ENCODE measurements at places on chromosomes 11 and 22.

DNA sequence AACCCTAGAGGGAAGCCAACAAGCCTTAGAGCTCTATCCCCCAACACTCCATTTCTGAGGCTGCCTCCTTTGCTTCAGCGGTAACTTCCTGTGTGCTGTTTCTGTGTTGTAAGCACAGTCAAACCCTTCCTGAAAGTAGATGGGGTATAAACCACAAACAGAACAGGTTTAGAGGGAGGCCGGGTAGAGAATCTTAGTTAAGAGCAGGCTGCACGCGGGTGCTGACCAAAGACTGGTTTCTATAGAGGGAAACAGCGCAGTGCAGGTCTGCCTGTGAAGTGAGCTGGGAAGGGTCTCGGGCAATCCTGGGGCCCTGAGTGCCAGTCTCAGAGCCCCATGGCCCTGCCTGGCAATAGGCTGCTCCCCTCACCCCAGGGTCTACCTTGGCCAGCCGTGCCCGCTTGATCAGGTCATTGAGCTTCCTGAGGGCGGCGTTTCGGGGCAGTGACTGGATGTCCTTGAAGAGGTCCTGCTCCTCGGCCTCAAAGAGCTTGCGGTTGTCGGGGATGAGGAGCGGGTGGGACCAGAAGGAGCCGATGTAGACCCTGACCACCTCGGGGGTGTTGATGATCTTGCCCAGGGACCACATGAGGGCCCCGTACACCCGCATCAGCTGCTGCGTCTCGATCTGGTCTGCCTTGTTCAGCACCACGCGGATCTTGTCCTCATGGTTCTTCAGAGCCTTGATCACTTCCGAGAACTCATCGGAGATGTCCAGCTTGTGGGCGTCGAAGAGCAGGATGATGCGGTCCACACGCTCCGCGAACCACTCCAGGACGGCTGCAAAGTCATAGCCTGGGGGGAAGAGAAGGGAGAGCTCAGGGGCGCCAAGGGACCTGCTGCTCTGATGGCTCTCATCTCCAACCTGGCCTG, 15.3 kb upstream of the CDC42BPG start:
- DNase-seq = no peak

DNA sequence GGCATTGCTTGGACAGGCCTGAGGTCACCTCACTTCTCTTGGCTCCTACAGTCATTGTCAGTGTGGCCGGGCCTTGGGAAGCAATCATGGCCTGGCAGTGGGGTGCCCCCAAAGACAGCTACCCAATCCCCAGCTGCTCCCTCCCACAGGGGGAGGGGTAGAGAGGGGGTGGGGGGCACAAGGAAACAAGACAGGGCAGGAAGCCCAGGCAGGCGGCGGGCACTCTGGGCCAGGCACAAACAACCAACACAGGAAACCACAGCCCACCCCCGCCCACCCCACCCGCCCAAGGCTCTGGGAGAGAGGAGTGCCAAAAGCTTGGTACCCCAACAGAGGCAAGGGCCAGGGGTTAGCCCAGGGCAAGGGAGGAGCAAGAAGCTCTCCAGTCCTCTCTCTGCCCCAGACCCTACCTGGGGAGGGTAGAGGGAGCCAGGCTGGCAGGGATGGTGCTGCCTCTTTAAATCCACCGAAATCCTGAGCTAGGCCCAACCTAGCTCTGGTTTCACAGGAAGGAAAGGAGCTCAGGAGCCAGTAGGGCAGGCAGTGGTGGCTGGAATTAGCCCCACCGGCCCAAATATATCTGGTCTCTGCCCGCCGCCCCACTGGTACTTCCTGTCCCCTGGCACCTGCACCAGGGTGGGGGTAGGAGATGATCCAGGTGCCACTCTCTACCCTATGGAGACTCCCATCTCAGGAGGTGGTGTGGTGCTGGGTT, 12.2 kb downstream of the BCL9L start:
- no peak for DNase-seq

DNA sequence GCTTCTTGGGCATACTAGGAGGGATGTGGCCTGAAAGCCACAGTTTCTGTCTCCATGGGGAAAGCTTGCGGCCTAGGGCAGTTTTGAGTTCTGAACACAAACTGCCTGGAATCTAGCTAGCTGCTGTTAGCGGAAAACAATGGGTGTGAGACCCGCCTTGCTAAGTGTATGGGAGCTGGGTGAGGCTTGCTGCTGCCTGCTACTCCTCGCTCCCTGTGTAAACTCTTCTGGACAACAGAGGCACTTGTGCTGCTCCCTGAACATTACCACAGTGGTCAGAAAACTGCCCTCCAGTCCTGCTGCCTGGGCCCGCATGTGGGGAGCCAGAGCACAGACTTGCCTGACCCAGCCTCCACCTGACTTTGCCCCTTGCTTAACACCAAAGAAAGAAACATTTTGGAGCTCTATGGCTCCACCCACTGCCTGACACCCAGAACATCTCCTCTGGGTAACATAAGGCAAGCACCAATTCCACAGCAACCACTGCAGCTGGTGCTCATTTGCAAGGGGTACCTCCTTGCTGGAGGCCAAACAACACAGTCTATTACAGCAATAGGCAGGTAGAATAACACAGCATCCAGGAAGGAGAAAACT, 766.3 kb upstream of the RAG2 start:
- DNase-seq = no peak

DNA sequence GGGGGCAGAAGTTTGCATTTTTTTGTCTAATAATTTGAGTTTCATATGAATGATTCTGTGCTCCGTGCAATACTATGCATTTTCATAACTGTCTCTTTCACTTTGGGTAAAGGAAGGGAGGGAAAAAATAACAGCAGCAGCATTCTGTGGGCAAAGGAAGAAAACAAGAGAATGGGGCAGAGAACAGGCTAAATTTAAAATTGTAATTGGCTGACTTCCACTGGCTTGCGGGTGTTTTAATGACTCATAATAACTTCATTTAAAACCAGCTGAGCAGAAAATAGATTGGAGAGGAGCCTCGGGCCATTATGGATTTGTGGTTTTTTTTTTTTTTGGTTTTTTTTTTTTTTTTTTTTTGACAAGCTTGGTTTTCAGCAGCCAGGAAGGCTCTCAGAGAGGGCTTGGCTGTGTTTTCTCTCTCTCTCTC, 107.4 kb downstream of the ZBTB16 start:
- no peak for DNase-seq

DNA sequence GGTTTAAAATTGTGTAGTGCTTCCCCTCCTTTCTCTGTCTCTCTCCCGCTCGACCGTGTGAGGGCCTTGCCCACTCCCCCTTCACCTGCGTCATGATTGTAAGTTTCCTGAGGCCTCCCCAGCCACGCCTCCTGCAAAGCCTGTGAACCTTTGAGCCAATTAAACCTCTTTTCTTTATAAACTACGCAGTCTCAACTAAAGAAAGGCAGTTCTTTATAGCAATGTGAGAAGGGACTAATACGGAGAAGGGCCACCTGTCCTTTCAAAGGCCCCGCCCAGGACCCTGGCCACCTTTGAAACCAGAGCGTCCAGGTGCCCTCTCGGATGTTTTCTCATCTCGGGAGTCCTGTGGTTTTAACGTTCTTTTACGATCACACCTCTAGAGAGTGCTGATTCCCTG, 741.5 kb downstream of the BRD1 start:
- DNase-seq = no peak

GRCh38 chr11:2295971-2296912, 5.5 kb downstream of the C11orf21 start:
- no peak for DNase-seq

GRCh38 chr11:85787809-85788760, 22.9 kb downstream of the SYTL2 start:
- DNase-seq = no peak

- no peak for DNase-seq
Measured at GRCh38 chr22:33854724-33855123, 65.6 kb downstream of the LARGE1 start.

DNA sequence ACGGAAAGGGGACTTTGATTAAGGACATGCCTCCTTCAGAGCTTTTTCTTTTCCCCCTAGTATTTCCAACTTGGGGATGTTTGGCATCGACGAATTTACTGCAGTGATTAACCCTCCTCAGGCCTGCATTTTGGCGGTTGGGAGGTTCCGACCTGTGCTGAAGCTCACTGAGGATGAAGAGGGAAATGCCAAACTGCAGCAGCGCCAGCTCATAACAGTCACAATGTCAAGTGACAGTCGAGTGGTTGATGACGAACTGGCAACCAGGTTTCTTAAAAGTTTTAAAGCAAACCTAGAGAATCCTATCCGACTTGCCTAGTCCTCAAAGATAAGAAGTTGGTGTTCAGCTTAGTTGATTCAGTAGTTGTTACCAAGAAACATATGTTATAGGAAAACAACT, 78.4 kb downstream of the PDHX start:
- no peak for DNase-seq

GRCh38 chr22:37808294-37808657, 542 bp downstream of the GCAT start:
- DNase-seq = no peak

- DNase-seq = no peak
Measured at GRCh38 chr11:69928121-69928520, 108.9 kb upstream of the FGF3 start.

- no peak for DNase-seq
Measured at GRCh38 chr22:23282516-23282915, 102.2 kb downstream of the BCR start.

GRCh38 chr11:92272651-92273050, 48.0 kb downstream of the FAT3 start:
- no peak for DNase-seq

DNA sequence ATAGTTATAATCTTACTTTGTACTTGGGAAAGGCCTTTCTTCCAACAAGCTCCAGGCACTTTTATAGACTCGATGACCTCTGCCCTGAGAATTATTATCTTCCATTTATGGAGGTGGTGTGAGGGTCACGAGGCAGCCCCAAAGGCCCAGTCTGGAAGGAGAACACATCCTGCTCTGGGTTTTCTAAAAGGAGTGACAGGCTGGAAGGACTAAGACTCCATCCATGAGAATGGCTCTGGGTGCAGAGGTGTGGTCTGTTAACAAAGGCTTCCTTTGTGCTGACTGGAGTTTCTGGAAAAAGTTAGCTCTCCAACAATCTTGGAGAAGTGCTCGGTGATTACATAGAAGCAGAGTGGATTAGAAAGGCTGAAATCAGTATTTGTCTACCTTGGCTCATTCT, 74.7 kb upstream of the SESN3 start:
- DNase-seq = no peak

DNA sequence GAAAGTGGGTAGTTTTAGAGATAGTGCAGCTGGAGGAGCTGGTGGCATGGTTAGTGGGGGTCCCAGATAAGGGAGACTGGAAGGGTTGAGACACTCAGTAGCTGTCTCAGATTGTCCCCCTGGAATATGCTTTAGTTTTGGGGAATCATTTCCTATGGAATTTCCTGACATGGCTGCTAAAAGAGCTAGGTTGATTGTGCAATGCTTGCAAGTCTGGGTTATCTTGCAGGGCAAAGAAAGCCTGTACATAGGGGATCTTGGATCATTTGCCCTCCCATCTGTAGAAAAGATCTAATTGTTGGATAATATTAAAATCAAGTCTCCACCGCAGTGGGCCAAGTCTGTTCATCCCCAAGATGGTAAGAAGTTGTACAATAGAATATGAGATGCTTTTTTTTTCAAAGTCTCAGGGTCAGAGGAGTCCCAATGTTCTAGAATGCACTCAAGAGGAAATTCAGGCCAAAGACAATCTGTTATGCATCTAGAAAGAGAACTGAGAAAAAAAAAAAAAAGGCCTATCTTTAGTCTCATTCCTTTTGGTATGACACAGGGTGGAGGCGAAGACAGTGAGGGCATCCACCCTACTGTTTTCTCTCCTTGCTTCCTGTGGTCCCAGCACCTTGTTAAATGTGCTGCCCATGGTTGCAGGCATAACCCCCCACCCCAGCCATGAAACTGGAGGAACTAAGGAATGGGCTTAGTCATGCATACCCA, 20.2 kb downstream of the MS4A6E start:
- DNase-seq = no peak

GRCh38 chr11:110691926-110692325, 20.3 kb downstream of the ARHGAP20 start:
- no peak for DNase-seq

DNA sequence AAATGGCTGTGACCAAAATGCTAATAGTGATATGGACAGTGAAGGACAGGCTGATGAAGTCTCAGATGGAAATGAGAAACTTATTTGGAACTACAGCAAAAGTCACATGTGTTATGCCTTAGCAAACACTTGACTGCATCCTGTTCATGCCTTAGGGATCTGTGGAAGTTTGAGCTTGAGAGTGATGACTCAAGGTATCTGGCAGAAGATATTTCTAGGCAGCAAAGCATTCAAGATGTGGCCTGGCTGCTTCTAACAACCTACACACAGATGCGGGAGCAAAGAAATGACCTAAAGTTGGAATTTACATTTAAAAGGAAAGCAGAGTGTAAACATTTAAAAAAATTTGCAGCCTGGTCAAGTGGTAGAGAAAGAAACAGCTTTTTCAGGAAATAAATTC, 28.1 kb upstream of the CD81 start:
- no peak for DNase-seq

DNA sequence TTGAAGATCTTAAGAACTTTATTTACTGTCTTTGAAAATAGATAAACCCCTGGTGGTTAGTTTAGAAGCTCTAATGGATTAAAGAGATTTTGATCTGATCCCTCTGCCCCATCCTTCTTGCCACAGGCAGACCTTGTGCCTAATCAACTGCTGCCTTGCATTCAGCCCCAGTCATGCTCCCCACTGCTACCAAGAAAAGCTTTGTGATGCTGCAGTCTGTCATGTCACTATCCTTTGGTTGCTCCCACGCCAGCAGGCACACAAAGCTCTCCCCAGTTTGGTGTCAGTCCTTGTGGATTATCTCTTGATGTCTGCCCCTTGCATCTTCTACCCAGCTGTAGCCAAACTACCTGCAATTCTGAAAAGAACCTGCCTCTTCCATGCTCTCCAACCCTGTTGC, 112.2 kb downstream of the MTNR1B start:
- no peak for DNase-seq

DNA sequence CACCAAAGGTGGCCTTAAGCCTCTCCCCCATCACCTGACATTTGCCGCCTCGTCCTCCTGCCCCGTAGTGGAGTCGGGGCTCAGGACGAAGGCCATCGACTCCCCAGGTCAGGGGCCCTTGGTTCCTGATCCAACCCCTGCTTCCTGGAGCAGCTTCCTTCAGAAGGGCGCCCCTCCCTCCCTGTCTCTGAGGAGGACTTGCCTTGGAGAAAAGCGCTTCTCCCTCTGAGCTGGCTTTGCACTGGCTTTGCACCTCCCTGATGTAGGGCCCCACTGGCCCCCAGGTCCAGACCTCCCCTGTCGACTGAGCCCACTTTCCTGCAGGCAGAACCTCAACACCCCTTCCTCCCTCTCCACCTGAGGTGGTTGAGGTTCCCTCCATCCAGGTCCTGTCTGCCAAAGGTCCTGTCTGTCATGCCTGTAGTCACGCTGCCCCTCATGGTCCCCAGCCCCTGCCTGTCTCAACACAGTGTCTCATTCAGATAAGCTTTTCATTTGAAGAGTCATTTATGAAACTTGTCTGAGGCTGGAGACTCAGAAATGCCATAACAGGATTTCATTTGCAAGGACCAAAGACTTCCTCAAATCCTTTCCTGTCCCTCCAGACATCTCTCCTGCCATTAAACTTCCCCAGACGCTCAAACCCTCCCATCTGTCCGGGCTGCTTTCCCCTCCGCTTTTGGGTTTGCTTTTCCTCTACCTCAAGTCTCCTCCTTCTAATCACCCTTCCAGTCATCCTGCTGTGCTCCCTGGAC, 78.4 kb downstream of the MYO7A start:
- DNase-seq = no peak
